Epithelial cell of alveolus of lung (primary cell): ENCODE measurements at places on chromosomes 6 and 20. TPM values are rescaled to one million over a fixed set of nuclear protein-coding genes. Genes with fewer than 3 reads are reported as not detected.

GRM1 gene
- 0.08 TPM in 1 of 2 replicates, not detected in the other for total RNA-seq

MOXD1 gene
- total RNA-seq, result 16.0 and 20.6 TPM in 2 replicates

SLC24A3 gene
- 0.39 and 0.64 TPM in 2 replicates for total RNA-seq

CLDN20 gene
- total RNA-seq, result not detected in 2 replicates

SSTR4 gene
- total RNA-seq, result not detected in 2 replicates

CST2 gene
- 0.56 TPM in 1 of 2 replicates, not detected in the other for total RNA-seq
